ENCODE measurements at places on chromosomes 2 and 18.

GRCh38 chr2:239890206-239890746 is 134.9 kb downstream of the NDUFA10 start:
- DNase-seq: no peak

DNA sequence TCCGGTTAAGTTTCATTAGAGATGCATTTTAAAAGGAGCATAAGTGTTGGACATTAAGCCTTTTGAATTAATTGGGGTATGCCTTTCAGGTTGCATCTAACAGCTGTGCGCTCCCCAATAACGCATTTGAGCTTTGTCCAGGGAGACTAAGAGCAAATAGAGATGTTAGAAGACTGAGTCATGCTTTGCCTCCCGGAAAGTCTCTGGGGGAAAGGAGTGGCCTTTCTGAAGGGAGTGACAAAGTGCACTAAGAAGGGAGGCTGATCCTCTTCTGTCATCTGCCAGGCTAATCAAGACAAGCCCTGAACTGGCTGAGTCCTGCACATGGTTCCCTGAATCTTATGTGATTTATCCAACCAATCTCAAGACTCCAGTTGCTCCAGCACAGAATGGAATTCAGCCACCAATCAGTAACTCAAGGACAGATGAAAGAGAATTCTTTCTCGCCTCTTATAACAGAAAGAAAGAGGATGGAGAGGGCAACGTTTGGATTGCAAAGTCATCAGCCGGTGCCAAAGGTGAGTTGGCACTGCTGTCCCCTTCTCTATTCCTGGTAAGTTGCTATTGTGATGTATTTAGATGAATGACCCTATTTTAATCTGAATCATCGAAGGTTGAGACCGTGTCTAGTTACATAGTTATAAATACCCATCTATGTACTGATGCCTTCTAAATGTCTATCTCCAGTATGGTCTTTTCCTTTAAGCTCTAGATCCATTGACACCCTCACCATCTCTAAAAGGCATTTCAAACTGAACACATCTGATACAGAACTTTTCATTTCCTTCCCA is 12.1 kb downstream of the TTL start:
- peak; percentile 65 for DNase-seq

GRCh38 chr2:10166676-10167292 is 44.2 kb downstream of the RRM2 start:
- DNase-seq: no peak

GRCh38 chr2:120767486-120768005 is 31.9 kb downstream of the GLI2 start:
- no peak for DNase-seq

- peak; percentile 10 for DNase-seq
Measured at GRCh38 chr2:42268528-42269151, 92.4 kb downstream of the COX7A2L start.

DNA sequence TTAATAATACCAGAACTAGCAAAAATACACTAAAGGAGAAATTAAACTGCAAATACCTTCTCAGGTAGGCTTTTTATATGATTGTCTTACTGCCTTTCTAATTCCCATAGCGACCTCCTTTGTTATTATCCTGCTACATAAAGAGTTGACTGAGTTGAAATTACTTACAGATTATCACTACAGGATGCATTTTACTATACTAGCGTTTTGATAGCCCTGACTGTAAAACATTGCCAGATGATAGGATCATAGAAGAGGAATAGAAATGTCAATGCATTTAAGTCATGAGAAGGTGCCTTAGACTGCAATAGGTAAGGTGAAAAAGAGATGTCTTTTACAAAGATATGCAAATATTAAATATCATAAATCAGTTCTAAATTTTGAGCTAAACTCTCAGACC is 639.7 kb downstream of the NRXN1 start:
- no peak for DNase-seq

- peak; percentile 85 for DNase-seq
Measured at GRCh38 chr2:18413676-18414396, 146.6 kb downstream of the RDH14 start.

Measured in fibroblast of pulmonary artery (primary cell).